ENCODE measurements at places on chromosomes 5 and 9.

GRCh38 chr5:38948501-38948900 is 102.7 kb downstream of the OSMR start:
- DNase-seq: no peak

GRCh38 chr5:66939094-66939493 is 257.5 kb downstream of the CD180 start:
- no peak for DNase-seq

GRCh38 chr5:87389296-87390034 is 23.3 kb downstream of the CCNH start:
- no peak for DNase-seq

DNA sequence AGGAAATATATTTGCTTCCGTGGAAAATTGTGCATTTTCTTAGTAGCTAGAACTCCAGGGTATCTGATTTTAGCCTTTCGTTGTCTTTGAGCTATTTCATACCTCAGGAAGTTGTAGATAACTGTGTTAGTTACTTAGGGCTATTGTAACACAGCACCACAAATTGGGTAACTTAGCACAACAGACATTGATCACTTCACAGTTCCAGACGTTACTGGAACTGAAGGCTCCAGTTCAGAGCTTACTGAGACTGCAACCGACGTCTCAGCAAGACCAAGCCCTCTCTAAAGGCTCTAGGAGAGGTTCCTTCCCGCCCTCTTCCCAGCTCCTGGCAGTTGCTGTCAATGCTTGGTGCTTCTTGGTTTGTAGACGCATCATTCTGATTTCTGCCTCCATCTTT is 17.7 kb upstream of the ANKRD33B start:
- no peak for DNase-seq

DNA sequence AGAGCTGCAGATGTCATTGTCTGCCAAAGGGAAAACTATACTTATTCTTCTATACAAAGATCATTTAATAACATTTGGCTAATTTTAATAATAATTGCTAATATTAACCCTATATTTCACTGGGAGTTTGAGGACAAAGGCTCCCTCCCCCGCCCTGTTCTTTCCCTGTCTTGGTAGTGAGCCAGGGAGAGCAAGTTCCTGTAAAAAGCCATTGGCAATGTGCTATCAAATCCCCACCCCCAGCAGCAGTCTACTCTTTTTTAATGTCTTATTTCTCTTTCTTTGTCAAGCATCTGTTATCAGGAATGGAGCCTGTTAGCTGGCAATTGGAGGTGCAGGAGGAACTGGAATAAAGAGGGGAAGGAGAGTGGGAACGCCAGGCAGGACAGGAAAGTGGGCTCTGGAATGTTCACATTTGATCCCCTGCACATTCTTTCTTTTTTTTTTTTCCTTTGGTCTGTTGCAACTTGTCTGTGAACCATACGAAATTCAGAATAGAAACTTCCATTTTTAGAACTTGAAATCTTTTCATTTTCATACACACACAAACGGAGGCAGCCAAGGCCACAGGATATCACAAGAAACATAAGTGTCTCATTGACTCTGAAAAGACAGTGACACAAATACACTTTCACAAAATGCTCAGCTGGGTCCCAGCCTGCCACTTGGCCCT is 664.8 kb upstream of the ZNF608 start:
- no peak for DNase-seq
